ENCODE measurements at places on chromosomes 1 and 21.

GRCh38 chr1:165747632-165748447 is 20.8 kb downstream of the TMCO1 start:
- DNase-seq = no peak

DNA sequence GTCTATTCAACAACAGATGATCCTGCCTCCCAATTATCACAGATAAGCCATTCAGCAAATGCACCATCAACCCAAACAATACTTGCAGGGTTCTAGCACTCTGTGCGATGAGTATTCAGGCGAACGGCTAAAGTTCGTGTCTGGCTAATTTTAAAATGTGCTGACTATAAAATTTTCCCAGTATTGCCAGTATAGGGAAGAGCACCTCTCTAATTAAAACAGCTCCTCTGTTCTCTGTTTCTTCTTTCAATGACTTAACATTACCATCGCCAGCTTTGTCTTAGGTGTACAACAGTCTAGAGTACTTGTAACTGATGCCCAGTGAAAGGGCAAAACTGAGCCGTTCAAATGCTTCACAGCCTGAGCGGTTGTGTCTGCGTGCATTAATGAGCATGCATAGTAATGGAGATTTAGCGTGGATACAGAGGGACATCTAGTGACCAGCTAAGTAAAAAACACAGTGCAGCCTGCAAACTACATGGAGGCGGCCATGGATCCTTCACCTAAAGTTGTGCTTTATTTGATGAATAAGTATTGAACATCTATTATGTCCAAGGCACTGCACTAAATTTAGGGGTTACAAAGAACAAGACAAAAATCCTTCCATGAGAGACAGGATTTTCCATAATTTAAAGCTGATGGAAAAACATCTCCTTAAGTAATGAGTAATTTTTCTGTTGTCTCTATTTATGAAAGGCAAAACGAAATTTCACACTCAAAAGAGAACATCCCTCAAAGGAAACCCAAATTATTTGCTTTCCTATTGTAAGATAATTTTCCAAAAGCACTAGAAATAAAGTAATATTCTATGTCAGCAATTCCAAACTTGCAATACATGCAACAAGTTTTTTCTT is 120.0 kb downstream of the SETD4 start:
- peak; percentile 36 for DNase-seq

GRCh38 chr1:23555986-23556634 is 3.2 kb downstream of the ID3 start:
- DNase-seq = no peak

- DNase-seq = no peak
Observed at GRCh38 chr1:12279728-12280464, 50.1 kb downstream of the VPS13D start.

- no peak for DNase-seq
Observed at GRCh38 chr1:201954263-201955008, 867 bp upstream of the TIMM17A start.

DNA sequence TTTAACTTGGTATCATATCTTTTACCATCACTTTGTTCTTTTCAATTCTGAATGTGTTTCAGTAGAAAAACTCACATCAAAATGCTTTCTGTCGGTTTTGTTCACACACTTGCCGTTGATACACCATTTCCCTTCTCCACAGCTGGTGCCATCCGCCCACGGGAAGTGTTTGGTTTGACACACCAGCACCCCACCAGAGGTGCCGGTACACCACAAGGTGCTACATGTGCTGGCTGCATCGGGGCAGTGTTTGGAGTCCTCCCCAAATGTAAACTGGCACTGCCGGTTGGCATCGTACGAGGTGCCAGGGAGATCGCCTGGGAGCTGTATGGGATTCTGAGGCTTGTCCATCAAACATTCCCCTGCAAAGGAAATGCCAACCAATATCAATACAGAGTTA is 5.0 kb downstream of the ADAMTS1 start:
- peak; percentile 36 for DNase-seq

GRCh38 chr1:9823943-9824701 is at the start of gene CLSTN1:
Gene CLSTN1 (minus strand): TSS chr1:9823965. CDS start chr1:9823733, 232 bp downstream.
- DNase-seq = peak; percentile 95

GRCh38 chr1:59878370-59878769 is 48.2 kb downstream of the CYP2J2 start:
- no peak for DNase-seq

DNA sequence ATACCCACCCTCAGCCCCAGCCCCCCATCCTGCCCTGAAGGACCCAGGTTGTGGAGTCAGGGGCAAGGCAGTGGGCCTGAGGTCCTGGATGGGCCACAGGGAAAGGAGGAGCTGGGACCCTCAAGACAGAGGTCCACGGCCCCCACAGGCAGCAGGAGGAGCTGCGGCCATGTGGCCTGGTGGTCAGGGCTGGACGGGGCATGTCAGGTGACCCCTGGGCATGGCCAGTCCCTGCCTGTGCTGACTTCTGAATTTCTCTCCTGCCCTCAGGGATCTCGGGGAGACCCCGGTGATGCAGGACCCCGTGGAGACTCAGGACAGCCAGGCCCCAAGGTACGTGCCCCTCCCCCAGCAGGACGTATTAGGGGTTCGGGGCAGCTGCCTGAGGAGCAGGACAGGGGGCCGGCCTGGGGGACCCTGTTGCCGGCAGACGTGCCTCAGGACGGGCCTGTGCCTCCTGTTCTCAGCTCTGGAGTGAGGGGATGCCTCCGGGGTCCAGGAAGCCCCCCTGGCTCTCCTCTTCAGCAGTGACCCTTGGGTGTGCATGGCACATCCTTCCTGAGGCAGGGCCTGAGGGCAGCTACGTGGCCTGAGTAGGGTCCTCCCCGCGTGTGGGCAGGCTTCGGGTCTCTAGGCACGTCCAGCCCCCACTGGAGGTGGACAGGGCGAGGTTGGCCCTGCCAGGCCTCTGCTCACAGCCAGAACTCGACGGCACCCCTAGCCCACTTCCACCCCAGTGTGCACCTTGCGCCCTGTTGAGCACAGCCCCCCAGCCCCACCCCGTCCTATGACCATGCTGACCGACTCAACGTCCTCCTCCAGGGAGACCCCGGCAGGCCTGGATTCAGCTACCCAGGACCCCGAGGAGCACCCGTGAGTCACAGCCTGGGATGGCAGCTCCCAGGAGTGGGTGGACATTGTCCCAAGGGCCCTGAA is 23.6 kb downstream of the COL6A2 start:
- DNase-seq = peak; percentile 22

DNA sequence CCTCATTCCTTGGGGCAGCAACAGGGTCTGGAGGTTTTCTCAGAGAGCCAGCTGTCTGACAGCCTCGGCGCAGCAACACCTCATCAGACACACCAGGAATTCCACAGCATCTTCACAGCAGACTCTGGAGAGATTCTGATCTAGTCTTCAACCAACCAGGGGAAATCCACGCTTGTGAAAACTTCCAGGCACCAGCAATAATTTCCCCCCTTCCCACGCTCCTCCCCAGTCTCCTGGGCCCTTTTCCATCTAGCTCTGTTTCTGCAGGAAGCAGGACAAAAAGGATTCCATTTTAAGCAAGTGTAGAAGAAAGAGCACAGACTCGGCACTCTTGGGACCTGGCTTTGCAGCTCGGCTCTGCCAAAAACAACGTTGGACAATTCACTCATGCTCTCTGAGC is 44.3 kb upstream of the CAPZB start:
- no peak for DNase-seq

DNA sequence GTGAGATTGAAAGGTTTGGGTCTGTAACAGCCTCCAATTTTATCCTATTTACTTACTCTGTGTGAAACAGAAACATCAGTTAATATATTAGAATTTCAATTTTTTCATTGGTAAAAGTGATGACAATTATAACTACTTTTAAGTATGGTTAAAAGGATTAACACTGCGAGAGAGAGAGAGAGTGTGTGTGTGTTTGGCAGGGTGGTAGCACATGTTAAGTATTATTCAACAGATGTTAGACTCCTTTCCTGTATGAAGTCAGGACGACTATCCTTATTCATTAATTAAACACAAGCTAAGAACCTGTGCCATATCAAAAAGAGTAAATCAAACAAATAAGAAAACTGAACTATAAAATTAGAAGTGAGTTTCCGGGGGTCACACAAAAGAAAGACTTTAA is 662.5 kb downstream of the PLPP3 start:
- DNase-seq = no peak

DNA sequence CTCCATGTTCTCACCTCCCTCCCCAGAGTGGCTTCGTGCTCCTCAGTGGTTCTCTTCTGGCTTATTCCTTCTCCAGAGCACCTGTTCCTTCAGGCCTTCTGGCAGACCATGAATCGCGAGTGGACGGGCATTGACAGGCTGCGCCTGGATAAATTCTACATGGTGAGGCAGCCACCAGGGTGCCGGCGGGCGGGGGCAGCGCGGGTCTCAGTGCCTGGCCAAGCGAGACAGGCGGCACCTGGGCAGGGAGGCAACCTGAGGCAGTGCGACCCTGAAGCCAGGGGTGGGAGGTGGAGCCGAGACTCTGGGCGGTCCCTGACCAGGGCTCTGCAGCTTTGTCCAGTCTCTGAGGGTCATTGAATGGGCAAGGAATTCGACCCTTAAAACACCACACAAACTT is 3.9 kb downstream of the RRP1 start:
- DNase-seq = no peak

DNA sequence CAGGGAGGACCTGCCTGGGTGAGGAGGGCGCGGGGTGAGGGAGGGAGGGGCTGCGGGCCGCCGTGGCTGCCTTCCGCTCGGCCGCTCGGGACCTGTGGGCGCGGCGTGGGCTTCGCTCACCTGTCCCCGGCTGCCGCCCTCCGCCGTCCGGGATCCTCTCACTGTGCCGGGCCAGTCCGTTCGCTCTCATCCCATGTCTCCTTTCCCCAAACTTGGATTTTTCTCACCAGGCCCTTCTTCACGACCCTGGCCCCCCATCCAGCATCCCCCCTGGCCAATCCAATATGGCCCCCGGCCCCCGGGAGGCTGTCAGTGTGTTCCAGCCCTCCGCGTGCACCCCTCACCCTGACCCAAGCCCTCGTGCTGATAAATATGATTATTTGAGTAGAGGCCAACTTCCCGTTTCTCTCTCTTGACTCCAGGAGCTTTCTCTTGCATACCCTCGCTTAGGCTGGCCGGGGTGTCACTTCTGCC is 362 bp downstream of the ZBTB48 start:
- DNase-seq = no peak

- no peak for DNase-seq
Observed at GRCh38 chr1:67372898-67373297, 57.3 kb downstream of the SERBP1 start.

GRCh38 chr1:97726386-97726785 is 194.4 kb downstream of the DPYD start:
- DNase-seq = no peak

DNA sequence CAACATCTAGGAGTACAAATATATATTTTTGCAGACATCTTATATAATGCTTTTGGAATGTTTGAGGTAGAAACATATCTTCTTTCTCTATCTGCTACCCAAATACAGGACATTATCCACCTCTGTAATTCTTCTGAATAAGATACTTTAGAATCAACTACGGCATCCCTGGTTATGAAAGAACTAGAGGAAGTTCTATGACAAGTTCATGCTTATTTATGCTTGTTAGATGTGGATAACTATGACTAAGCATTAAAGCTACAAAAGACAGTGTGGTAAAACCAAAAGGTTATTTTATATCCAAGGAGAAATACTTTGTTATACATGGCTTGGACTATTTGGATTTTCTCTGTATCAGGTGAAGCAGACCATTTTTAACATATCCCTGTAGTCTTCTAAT is 894.0 kb downstream of the KCNT2 start:
- no peak for DNase-seq

GRCh38 chr1:226678251-226678650 is 60.8 kb downstream of the ITPKB start:
- DNase-seq = no peak

GRCh38 chr1:171985639-171986038 is 144.3 kb downstream of the DNM3 start:
- no peak for DNase-seq

DNA sequence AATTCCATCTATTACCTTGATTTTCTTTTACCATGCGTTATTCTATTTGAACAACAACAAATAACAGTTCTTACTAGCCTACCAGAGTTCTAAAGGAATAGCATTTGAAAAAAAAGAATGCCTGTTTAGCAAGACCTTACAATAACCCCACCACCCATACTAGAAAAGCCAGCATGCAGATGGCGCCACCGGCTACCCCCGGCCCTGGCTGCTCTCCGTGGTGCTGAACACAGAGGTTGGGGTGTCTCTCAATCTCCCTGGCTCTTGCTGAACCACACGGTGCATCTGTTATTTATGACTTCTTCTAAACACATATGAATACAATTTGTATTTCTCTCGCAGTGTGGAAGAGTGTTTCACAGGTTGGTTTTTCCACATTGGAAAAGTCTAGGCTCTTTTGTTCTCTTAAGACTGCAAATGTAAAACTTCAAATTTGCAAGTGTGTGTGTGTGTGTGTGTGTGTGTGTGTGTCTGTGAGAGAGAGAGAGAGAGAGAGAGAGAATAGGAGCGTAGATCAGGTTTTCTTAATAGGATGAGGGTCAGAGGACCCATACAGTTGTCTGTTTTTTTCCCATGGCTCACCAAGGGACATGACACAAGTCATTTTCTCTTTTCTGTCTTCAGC is 13.6 kb downstream of the GRIK3 start:
- DNase-seq = no peak

DNA sequence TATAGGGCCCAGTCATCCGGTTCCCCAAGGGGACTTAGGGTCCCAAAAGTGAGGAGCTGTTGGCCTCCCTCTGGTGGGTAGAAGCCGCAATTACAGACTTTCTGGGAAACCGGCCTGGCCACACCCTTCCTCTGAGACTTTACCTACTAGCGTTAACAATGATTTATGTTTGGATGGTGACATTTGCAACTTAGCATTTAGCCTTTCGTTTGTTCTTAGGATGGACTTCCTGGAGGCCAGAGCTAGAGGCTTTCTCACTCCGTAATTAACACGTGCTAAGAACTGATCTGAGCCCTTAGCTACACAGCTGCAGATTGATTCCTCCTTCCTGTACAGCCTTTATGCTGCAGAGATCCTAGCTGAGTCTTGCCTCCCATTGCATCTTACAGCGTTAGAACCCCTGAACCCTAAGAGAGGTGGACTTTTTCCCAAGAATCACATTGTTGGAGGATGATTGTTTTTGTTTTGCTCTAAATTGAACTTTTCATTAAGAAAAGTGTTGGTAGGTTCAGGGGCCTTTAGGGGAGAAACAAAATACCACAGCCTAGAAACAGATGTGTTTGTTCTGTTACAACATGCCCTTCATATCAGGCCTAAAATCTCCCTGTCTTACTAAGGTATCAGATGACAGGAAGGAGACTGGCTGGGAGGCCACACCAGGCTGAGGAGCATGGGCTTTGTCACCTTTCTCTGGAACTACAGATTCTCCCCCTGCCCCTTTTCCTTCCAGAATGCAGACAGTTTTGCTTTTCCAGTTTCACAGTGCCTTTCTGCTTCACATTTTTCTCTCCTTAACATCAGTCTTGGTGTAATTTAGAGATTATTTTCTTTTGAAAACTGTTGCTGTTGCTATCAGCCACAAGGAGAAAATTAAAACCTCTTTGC is 1.9 kb downstream of the S100A11 start:
- peak; percentile 40 for DNase-seq

- no peak for DNase-seq
Observed at GRCh38 chr1:14403961-14404645, 194.4 kb upstream of the KAZN start.

DNA sequence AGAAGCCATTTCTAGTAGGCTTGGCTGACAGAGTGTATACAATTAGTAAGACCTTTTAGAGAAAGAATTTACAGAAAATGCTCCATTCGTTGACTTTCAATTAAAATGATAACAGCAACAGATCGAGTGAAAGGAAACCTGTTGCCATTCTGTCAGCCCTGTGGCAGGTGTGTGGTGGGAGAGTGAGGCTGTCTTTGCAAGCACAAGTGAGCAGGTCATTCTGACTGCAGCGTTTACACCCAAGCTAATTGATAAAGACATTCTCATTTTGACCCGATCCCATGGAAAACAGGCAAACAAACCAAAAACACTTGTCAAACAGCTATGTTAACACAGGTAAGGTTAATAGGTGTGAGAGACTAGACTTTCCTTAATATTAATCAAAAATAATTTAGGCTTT is 257.3 kb downstream of the PTBP2 start:
- DNase-seq = no peak

Measured in left ventricle myocardium superior (tissue), 1 donor.